ENCODE measurements at places on chromosomes 6 and 20. TPM values are rescaled to one million over a fixed set of nuclear protein-coding genes. Genes with fewer than 3 reads are reported as not detected.
A peak's percentile ranks its signal among the peaks of the same experiment; 100 is the strongest.

DNA sequence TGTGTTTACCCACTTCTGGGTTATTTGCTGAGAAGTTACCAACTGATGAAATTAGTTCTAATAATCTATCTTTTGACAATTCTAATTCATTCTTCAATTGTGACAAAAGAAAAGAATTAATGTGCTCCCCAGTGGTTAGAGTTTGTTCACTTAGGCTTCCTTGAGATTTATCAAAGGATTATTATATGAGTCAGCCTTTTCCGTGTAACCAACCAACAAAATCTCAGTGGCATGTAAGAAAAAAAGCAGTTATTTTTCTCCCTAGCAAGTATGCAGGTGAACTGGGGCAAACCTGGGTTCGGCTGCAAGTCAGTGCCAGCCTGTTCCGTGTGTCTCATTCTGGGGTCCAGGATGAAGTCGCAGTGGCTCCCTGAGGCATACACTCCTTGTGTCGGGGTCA lies 28.8 kb upstream of the HIVEP1 start:
- DNase-seq, result peak; percentile 39

- no peak for DNase-seq
Measured at GRCh38 chr6:65501045-65501444, 206.0 kb downstream of the EYS start.

LKAAEAR1 gene
- not detected for total RNA-seq

DNA sequence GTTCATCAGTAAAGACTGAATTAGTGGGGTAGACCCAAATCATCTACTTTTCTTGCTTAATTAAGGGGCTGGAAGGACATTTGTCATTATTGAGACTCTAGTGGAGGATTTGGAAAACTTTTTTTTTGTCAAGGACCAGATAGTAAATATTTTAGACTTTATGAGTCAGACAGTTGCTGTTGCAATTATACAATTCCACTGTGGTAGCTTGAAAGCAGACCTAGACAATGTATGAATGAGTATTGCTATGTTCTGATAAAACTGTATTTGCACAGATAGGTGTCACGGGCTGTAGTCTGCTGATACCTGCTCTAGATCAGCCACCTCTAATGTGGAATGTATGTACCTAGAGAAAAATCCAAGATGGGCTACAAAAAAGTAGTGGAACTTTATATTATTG lies 175.0 kb downstream of the CARMIL1 start:
- no peak for DNase-seq

HLA-DQA2 gene
- total RNA-seq, result not detected

DNA sequence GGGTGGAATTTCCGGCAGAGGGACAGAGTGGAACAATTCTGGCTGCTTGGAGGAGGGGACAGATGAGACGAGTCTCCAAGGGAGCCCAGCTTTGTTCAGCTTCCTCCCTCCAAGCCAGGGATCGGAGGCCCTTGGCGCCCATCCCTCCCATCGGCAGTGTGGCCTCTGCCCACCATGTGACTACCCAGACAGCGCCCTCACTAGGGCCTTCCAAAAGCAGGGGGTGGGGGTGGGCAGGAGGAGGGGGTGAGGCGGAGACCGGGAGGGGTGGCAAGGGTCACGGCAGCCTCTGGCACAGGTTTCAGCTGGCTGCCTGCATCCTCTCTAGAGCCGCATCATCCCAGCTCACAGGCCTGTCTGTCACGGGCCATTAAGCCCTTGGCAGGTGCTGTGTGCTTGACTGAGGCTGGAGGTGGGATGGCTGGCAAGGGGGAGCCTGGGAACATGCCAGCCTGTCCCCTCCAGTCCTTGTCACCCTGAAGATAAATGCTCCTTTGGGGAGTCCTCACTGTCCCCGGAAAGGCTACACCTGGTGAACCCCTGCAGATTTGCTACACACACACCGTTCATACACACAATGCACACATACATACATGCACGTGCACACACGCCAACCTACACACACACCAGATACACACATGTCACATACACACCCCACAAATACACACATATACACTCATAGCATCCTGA lies 6.2 kb upstream of the FGD2 start:
- no peak for DNase-seq

BCAS1 gene
- not detected for total RNA-seq

DNA sequence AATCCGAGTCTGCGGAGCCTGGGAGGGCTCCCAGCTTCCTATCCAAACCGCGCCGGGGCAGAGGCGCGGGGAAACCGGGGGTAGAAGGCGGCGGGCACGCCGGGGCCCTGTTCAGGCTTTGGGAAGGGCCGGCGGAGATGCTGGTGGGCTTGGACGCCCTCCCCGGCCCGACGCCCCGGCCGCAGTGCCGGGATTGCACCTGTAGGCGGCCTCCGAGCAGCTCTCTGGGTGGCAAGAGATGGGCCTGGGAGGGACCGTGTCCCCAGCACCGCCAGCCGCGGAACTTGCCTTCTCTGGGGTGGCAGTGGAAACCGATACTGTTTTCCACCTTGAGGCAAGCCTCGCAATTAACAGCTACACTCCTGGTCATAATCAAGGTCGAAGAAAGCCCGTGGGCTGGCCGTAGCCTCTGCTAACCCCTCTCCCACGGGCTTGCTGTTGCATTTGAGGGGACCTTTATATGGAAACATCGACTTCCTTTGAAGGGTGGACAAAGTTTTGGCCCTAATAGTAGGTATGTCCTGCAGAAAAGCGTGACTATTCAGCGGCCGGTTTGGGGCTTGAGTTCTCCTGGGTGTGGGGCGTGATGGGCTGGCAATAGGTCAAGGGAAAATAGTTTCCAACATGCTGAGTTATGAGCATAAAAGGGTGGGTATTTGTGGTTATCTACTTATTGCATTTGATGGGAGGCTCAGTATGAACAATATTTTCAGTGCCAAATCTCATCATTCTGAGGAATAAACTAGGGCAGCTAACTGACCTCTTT lies 1.1 kb upstream of the JAG1 start:
- DNase-seq, result peak; percentile 86

DNA sequence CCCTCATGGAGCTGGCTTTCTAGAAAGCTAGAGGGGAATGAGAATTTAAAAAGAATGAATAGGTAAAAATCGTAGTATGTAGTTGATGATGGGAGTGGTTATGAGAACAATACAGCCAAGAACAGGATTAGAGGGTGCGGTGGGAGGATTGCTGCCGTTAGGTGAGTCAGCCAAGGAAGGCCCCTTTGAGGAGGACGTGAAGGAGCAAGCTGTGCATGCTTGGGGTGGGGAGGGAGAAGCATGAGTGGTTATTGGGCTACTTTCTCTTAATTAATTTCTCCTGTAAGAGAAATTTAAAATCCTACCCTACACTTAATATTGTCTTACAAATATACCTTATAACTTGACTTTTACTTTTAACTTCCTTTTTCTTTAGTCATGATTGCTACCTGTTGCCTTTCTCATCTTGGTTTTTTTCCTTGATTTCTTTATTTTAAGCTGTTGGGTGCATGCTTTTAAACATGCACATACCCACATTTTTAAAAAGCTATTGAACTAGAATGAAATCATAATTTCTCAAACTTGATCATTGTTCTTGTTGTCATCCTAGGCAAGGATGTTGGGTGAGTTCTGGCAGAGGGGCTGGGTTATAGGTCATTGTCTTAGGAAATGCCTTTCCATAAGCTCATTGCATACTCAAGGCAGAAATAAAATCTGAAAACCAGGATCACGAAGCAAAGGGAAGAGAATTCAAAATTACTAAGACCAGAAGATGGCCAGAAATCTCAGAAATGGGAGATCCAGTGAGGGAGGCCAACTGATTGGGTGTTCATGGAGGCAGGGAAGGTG lies 114.5 kb downstream of the TCP11 start:
- DNase-seq, result no peak
